ENCODE measurements at places on chromosomes 3 and 15.

DNA sequence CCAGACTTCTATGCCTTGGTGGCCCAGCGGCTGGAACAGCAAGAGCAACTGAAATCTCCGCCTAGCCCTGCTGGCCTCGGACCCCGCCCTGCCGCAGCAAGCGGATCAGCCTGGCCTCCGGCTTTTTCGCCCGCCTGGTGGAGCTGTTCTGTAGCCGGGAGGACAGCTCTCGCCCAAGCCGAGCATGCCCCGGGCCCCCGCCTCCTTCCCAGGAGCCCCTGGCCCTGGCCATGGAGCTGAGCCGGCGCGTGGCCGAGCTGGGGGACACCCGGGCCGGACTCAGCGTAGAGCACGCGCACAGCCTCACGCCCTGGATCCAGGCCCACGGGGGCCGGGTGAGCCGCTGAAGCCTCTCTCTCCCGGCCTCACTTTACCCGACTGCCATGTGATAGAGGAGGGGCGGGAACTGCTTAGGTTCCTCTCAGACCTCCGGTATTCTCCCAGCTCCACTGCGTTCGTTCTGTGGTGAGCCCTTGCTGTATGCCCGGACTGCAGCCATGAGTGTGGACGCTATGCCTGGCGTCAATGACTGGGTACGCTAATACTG, 24.1 kb upstream of the MRPL3 start:
- DNase-seq = no peak

DNA sequence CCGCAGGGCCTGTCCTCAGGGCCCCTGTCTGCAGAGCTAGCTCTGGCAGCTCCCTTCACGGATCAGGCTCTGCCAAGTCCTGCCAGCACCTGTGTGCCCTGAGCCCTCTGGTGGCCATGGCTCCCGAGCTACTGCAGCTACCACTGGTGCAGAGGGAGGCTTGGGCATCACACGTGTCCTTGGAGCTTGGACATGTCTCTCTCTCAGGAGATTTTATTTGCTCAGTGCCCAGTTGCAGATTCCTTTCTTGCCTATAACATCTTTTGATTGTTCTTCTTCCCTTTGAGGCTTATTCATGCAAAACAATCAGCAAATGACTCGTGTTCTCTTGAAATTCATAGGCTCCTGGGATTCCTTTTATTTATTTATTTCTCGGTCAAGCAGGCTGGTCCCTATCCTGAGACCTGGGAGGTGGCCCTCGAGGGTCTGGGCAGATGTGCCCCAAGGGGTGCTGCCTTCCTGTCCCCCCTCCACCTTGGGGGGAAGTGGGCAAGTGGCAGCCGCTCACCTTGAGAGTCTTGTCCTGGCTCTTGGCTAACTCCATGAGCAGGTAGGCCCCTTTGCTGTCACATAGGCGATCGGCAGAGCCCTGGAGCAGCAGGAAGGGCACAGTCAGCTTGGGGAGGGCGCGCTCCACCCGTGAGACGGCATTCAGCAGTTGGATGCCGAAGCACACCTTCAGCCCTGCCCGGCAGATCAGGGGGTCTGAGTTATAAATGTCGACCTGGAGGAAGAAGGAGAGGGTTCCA, 21.9 kb downstream of the ABTB1 start:
- DNase-seq = no peak

GRCh38 chr3:126106336-126107202, 22.6 kb upstream of the SLC41A3 start:
- DNase-seq = no peak

GRCh38 chr3:152295344-152295743, 26.6 kb downstream of the MBNL1 start:
- DNase-seq = no peak

GRCh38 chr3:47741925-47742324, 39.8 kb downstream of the SMARCC1 start:
- no peak for DNase-seq

DNA sequence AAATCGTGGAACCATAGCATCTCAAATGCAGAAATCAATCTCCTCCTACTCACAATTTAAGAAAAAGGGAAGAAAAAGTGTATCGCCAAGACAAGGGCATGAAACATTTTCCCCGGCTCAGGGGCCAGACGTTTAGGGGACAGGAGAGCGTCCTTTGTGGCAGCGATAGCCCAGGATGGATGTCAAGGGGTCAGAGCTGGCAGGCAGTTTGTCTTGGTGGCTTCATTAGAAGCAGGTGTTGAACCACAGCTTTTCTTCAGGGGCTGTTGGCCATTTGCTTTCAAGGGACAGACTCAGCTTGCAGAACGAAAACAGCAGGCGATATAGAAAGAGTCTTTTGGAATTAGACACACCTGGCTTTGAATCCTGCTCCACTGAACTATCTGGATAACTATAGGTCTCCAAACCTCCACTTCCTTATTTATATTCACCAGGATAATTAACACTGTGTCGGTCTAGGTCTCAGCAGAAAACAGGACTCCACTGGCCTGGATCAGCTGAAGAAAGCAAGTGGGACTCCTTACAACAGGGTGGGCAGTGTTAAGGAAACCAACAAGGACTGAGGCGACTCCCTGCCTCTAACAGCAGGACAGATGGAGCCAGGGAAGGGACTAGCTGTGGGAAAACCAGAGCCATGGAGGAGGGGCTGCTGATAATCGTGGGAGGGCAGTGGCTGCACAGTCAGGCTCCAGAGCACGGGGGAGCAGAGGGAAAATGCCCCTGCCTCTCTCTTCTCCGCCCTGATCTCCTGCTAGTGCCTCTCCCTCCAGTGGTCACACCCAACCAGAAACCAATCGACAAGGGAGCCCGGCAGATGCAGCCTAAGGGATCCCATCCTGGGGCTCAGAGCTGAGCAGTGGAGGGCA, 123.6 kb downstream of the LIPC start:
- DNase-seq = no peak

DNA sequence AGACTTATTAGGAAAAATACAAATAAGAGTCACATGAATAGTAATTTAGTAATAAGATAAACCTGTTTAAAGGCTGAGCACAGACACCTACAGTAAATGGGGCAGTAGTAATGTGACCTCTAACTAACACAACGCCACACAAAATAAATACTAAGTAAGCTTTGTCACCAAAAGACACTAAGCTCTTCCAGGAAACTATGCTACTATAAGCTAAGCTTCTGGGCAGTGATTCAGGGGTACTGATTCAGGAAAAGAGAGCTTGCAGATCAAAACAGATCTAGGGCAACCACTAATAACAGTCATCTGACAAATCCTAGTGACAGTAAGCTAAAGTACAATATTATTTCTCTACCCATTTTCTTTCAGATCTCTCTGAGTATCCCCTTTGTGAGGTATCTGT, 68.8 kb downstream of the PLOD2 start:
- no peak for DNase-seq

GRCh38 chr15:94535298-94536048, 304.1 kb downstream of the MCTP2 start:
- no peak for DNase-seq

DNA sequence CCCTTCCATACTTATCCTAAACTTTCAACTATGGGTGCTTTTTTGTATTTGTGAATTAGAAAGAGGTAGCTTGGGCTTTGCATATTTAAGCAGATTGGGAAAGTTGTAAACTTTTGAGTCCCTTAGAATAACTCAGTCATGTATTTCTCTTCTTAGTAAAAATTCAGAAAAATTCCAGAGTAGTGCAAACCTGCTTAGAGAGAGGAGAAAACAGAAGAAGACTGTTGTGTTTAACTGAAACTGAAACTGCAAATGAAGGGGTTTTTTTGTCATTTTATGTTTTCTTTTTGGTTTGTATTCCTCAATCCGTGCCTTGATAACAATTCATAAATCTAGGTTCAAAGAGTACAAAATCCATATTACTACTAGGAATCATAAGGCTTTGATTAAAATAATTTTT, 31.3 kb downstream of the CD200 start:
- DNase-seq = no peak

DNA sequence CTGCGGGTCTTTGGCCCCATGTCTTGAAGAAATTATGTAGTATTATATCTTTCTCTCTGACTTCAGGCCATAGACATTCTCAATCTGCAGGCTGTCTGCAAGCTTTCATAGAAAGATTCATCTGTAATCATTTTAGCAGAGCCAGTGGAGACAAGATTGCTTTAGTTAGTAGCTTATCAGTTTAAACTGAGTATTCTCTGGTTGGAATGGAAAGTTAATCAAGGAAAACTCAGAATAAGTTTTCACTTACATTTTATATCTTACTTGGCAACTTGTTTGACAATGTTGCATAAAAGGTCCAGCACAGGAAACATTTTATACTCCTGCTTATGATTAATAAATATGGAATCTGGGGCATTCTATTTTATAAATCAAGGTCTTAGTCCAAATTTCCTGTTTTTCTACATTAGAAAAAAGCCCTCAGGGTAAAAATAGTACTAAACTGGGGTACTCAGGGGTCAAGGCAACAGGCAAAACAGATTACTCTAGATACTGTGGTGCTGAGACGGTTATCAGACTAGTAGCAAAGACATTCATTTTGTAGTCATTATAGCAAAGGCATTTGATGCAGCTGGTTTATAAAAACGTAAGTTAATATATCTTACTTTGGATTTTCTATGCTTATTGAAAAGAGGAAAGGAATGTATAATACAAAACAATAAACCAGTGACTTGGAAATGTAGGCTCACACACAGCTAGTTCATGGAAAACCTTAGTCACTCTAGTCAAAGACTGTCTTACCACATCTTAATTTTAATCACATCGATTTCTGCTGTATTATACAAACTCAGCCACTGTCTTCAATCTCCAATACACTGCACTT, 45.2 kb upstream of the FILIP1L start:
- no peak for DNase-seq

- no peak for DNase-seq
Observed at GRCh38 chr15:43975326-43975725, 148.5 kb downstream of the WDR76 start.

DNA sequence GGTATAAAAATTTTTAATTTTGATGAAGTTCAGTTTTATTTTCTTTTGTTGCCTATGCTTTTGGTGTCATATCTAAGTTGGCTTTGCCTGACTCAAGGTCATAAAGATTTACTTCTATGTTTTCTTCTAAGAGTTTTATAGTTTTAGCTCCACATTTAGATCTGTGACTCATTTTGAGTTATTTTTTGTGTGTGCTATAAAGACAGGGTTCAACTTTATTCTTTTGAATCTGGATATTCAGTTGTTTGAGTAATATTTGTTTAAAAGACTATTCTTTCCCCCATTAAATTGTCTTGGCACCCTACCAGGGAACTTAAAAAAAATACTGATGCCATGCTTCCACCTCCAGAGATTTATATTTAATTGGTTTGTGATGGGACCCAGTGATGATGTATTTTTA, 4.0 kb downstream of the MAP3K13 start:
- DNase-seq = no peak

DNA sequence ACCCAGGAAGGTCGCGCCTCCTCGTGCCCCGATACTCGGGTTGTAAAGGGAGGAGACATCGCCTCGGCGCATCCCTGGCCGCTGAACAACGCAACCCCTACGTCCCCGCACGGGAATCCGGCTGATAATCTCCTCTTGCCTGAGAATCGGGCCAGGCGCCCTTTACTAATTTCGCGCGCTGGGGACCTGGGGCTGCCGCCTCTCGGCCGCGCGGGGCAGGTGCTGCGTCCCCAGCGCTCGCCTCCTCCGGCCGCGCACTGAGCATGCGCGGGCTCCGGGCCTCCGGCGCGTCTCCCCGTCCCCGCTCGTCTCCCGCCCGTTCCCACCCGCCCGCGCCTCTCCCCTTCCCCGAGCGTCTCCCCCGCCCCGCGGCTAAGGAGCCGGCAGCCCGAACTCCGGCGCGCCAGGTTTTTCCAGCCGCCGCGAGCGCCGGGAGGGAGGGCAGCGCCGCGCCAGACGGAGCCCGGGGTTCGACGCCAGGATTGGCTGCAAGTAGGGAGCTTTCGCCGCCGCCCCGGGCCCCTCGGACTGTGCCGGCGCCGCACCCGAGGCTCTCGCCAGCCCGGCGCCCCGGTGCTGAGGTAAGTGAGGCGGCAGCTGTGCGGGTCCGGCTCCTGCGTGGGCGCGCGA, at the start of gene CNTN4:
Gene CNTN4 (plus strand): TSS at position 469 of the 630 bp plus-strand sequence.
- DNase-seq = no peak

DNA sequence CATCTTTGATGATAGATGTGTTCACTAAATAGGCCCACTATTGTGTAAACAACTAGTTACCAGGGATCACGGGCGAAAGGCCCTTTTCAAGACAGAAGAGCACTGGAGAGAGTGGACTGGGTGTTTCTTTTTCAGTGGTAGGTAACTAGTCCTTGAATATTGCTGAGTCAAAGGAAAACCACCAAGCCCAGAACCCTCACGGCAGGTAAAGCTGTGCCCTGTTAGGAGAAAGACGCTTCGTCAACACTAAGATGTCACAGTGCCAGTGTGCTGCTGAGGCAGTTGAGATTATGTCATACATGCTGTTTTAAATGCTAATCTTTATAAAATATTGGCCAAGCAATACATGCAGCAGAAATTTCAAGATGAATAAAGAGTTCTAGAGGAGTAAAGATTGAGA, 578.6 kb downstream of the PYDC2 start:
- no peak for DNase-seq

- no peak for DNase-seq
Observed at GRCh38 chr3:30720586-30721313, 114.3 kb downstream of the TGFBR2 start.

DNA sequence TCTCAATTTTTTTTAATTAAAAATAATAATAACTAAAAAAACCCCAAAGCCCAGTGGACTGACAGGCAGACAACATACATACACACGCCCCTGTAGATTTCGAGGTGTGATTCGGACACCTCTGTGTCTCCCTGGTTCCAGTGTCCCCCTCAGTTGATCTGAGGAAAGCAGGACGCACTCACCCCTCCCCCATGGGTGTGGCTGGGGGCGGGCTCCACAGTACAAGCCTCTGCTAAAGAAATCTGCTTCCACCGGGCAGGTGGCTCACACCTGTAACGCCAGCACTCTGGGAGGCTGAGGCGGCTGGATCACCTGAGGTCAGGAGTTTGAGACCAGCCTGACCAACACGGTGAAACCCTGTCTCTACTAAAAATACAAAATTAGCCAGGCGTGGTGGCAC, 33.8 kb upstream of the BLM start:
- no peak for DNase-seq

- no peak for DNase-seq
Observed at GRCh38 chr3:129277829-129278271, 820 bp upstream of the HMCES start.

GRCh38 chr15:93414576-93415231, 325.7 kb upstream of the RGMA start:
- no peak for DNase-seq

- DNase-seq = no peak
Observed at GRCh38 chr3:194711913-194712312, 26.2 kb downstream of the FAM43A start.

DNA sequence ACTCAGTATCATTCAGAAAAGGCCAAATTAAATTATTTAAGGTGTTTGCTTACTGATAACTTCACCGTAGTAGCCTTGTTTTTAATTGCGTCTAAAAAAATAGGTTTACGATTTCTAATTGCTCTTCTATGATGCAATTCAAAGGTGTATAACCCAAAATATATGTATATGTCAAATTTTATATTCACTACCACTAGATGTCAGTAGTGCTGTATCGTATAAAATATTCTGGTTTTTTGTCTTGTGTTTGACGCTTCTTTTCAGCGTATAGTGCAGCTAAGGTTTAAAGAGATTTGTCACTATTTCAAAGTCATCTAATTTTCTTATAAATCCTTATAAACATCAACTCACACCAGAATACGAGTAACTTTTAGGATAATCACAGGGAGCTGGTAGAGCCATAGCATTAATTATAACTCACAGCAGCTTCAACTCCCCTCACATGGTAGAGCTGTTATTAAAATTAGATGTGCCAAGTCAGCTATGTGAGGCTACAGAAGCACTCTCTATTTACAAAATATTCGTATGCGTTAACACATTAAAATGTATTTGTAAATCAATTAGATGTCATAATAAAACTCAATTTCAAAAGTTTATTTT, 3.5 kb downstream of the PFN2 start:
- no peak for DNase-seq
